ENCODE measurements at places on chromosomes 16 and 17. TPM values are rescaled to one million over a fixed set of nuclear protein-coding genes. Genes with fewer than 3 reads are reported as not detected.

Gene C16orf46
- total RNA-seq = 0.63 TPM

Gene ZNF267
- 24.2 TPM for total RNA-seq

Gene PLK1
- 3.5 TPM for total RNA-seq

Gene TSNAXIP1
- 1.2 TPM for total RNA-seq

Gene VMP1
- 231 TPM for total RNA-seq

Gene ZNF624
- 24.1 TPM for total RNA-seq

Gene MT1F
- 0.95 TPM for total RNA-seq

GRCh38 chr17:77549726-77550366 is 408.7 kb upstream of the TNRC6C start:
- DNase-seq = no peak

DNA sequence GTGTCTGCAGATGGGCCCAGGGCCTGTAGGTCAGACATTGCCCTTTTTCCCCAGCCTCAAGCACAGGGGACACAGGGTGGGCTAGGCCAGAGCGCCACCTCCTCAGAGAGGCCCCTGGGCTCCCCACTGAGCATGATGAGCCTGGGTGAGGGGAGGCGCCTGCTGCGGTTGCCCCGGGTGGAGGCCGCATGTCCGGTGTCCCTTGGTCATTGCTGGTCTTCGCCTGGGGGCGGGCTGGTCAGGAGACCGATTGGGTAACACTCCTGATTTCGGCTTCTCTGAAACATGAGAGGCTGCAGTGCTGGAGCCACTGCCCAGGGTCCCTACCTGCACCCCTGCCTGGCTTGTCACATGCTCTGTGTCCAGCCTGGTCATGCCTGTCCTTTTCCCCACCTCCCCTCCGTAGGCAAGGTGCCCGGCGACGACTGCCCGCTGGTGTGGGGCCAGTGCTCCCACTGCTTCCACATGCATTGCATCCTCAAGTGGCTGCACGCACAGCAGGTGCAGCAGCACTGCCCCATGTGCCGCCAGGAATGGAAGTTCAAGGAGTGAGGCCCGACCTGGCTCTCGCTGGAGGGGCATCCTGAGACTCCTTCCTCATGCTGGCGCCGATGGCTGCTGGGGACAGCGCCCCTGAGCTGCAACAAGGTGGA is 2.4 kb upstream of the NPB start:
- no peak for DNase-seq

DNA sequence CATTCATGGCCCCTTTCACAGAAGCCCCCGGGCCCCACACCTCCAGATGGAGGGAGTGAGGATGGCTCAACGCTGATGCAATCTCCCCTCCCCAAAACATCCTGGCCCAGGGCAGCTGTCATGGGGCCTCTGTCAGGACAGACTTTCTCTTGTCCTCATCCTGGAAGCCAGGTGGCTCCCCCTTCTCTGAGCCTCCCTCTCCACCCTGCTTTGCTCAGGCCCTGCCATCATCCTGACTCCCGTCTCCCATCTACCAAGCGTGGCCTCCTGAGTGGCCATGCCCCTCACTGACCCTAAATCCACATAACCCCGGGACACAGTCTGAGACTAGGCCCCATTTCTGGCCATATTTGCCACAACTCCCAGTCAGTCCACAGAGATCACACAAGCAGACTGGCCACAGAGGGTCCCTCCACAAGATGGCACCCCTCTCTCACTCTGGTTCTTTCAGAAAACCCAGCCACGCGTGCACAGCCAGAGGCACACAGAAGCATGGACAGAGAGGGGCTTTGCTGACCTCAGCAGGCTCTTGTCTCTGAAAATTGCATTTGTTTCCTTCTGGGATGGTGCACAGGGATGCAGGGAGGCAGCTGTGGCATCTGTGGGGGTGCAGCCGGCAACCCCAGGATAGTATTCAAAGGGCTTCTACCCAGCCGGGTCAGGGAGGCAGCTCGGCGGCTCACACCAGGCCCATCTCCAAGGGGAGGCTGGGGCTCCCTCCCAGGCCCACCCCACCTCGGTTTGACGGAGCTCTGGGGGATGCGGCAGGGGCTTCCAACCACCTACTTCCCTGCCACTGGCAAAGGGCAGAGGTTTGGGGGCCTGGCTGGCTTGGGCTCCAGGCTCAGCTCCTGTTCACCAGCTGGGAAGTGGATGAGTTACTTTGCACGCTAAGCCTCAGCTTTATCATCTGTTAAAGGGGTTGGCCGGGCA is 16.9 kb downstream of the DOC2B start:
- peak; percentile 36 for DNase-seq

DNA sequence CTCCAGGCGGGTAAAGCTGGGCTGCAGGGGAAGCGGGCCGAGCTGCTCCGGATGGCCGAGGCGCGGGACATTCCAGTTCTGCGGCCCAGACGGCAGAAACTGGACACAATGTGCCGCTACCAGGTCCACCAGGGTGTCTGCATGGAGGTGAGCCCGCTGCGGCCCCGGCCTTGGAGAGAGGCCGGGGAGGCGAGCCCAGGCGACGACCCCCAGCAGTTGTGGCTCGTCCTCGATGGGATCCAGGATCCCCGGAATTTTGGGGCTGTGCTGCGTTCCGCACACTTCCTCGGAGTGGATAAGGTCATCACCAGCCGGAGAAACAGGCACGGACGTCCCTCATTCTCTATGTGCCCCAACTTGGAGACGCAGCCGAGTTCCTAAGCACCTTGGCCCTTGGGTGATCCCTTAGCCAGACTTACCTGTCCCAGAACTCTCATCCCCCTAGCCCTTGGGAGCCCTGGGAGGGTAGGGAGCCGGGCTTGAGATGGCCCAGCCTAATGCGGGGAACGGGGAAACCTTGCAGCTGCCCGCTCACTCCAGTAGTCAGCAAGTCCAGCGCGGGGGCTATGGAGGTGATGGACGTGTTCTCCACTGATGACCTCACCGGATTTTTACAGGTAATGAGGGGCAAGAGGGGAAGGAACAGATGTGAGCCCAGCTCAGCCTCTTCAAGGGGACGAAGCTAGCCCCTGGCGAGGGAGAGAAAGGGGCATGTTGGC is 806 bp downstream of the MRM1 start:
- no peak for DNase-seq

GRCh38 chr16:72443809-72444208 is 271.9 kb upstream of the PMFBP1 start:
- DNase-seq = no peak

DNA sequence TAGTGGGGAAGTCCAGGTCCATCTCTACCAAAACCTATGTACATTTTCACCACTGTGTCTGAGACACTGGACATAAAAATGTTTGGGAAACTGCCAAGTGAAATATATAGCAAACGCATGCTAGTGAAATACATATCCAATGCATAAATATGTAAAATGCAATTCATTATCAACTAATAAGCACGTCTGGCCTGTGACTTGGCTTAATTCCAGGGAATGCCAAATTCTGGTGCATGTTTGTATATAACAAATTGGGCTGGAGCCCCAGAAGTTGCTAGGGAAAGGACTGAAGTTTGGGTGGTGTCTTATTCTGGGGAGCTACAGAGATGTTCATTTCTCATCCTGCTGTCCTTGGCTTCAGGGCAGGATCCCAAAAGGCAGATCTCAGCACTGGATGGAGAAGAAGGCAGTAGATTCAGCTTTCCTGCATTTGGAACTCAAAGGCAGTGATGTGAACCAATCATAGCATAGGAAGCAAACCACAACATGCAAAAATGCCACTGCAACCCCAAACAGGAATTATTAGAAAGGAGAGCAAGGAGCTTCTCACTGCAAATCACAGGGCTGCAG is 184.3 kb downstream of the HS3ST3A1 start:
- DNase-seq = no peak

DNA sequence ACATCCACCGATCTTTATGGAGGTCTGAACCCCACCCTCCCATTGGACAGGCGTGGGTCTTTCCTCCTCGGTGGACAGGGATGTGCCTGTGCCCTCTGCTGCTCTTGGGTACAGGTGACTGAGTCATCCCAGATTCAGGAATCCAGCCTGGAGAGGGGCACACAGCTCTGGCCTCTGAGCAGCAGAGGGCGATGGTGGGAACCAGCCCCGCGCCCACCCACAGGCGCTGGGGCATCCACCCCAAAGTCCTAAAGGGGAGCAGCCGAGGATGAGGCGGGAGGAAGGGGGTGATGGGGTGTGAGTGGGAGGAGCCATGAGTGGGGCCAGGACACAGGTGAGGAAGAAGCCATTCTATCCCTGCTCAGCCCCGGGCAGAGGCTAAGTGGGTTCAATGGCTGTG is 35.0 kb downstream of the ENGASE start:
- no peak for DNase-seq

DNA sequence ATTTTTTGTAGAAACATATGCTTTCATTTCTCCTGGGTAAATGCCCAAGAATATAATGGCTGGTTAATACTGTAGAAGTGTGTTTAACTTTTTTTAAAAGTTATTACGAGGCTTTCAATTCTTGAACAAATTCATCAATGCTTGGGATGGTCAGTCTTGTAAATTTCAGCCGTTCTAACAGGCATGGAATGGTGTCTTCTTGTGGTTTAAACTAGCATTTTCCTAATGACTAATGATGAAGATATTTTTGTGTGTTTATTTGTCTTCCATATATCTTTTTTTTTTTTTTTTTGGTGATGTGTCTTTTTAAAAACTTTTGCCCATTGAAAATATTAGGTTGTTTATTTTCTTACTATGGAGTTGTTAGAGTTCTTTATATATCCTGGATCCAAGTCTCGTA is 67.1 kb downstream of the MGAT5B start:
- DNase-seq = no peak

- no peak for DNase-seq
Measured at GRCh38 chr16:65284626-65285025, 162.8 kb upstream of the CDH11 start.

- DNase-seq = no peak
Measured at GRCh38 chr16:86018941-86019340, 120.0 kb downstream of the IRF8 start.

DNA sequence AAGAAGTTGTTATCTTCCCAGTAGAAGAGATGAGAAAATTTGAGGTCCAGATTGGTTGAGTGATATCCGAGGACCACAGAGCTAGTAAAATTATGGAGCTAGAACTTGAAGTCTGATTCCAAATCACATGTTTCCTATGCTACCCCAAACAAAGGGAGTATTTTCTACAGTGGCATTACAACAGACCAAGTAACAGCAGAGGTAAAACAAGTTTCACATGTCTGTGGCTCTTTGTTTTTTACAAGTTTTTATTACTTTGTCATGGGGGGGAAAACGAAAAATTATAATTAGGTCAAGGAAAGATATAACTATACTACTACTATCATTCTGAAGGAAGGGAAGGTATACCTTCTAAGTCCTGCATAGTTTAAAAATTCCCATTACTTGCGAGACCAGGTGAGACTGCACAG is 49.4 kb downstream of the KANSL1 start:
- DNase-seq = no peak

- DNase-seq = no peak
Measured at GRCh38 chr17:20944014-20944865, 98.6 kb downstream of the USP22 start.

GRCh38 chr16:77951788-77952187 is 70.6 kb upstream of the CLEC3A start:
- no peak for DNase-seq

DNA sequence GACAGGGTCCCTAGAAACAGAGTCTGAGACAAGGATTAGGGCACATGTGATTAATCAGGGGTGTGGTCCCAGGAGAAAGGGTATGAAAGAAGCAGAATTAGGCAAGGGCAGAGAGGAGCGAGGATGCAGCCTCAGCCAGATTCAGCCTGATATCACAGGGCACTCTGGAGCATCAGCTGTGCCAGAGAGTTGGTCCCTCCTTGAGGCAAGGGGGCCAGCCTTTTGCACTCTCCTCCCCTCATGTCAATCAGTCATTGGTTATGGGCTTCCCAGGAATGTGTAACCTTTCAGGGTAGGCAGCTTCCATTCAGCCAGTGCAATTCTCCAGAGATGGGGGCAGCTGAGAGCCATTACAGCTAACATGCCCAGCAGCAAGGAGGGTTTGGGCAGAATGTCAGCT is 152.6 kb upstream of the LHX1 start:
- DNase-seq = no peak

DNA sequence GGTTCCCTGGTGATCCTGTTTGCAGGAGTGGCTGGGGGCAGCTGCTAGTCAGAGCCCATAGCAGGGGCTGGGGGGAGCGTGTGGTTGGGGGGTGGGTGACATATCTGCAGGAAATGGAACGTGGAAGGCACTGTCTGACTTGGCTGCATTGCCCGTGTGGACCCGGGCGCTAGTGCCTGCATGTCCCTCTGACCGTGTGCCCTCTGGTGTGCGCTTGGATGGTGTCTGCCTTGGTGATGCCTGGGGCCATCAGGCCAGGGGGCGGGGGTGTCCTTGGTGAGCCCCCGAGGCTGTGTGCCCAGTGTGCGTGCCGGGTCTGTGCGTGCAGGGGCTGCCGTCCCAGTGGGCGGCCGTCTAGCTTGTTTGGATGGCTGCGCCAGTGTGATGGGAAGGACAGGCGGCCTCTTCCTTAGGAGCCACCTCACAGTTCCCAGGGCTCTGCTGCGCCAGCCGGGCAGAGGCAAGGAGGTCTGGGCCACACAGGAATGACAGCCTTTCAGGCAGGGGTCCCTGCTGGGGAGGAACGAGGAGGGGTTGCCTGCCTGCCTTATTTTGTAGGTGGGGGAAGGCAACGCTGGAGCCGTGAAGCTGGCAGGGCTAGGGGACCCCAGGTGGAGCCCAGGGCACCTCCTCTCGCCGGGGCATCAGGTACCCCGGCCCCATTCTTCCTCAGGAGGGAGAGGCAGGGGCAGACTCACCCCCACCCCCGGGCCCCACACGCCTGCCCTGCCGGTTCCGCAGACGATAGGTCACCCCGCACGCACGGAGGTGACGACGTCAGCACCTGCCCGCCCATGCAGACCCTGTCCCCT is 693 bp downstream of the NDRG4 start:
- no peak for DNase-seq

- no peak for DNase-seq
Measured at GRCh38 chr17:45189009-45189408, 27.3 kb downstream of the HEXIM2 start.

DNA sequence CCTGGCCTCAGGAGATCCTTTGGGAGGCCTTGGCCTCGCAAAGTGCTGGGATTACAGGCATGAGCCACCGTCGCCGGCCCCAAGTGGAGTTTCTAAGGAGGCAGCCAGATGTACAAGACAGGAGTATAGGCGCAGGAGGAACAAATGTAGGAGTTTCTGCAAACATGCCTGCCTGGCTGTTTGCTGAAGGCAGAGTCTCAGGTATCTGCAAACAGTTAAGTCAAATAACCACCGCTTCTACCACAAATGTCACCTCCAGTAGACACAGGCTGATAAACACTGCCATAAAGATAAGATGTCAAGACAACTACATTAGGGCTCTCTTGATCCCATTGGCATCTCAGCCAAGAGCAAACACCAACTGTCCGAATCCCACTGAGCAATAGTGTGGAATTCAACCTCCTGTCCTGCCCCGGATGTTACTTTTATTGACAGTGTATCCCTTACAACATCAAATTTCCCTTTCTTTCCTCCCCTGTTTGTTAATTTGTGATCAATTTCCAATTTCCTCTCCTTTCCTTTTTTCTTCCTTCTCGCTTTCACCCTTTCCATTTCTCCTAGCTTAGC is 5.6 kb upstream of the COG1 start:
- DNase-seq = no peak

- DNase-seq = no peak
Measured at GRCh38 chr17:1365445-1366039, 34.5 kb downstream of the YWHAE start.
